CD8-positive, alpha-beta memory T cell (primary cell): ENCODE measurements at places on chromosomes 3 and 15. TPM values are rescaled to one million over a fixed set of nuclear protein-coding genes. Genes with fewer than 3 reads are reported as not detected.

GRCh38 chr15:52292780-52293392 lies 2.7 kb downstream of the MYO5C start:
- no peak overlapping the region for H3K4me3 ChIP-seq
- no peak for DNase-seq
- H3K27ac ChIP-seq: no peak overlapping the region

GRCh38 chr3:150666167-150666566 lies 37.6 kb downstream of the ERICH6 start:
- H3K4me1 ChIP-seq: no peaks in the 10 kb centered on the region
- no peak overlapping the region for H3K27ac ChIP-seq
- no peak for DNase-seq

The KLHL40 gene
- not detected for total RNA-seq

GRCh38 chr3:29914861-29915524 lies 634.1 kb downstream of the RBMS3 start:
- no peaks in the 10 kb centered on the region for H3K4me1 ChIP-seq
- no peak overlapping the region for H3K27ac ChIP-seq
- no peak for DNase-seq
- H3K27me3 ChIP-seq: no peaks in the 10 kb centered on the region

The PLA2G4F gene
- not detected for total RNA-seq

The IGSF10 gene
- total RNA-seq: not detected

GRCh38 chr3:49616061-49616460 lies 58.1 kb upstream of the APEH start:
- no peaks in the 10 kb centered on the region for H3K4me1 ChIP-seq
- H3K27me3 ChIP-seq: no peaks in the 10 kb centered on the region
- H3K36me3 ChIP-seq: no peaks in the 10 kb centered on the region
- no peak overlapping the region for H3K27ac ChIP-seq
- no peak overlapping the region for H3K4me3 ChIP-seq

DNA sequence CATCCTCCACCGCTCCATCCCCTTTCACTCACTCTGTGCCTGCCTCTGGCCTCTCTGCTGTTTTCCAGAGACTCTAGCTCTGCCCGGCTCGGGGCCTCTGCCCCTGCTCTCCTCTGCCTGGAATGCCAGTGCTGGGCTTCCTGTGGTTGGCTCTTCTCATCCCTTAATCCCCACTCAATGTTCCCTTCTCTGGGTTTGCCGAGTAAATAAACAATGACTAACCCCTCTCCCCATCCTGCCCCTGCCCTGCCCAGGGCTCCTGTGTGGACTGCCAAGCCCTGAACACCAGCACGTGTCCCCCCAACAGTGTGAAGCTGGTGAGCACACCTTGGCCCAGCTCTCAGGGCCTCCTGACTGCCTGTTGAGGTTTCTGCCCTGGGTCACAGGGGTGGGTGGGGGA lies 12.2 kb downstream of the STAB1 start:
- no peaks in the 10 kb centered on the region for H3K4me1 ChIP-seq
- no peaks in the 10 kb centered on the region for H3K36me3 ChIP-seq
- DNase-seq: no peak
- no peaks in the 10 kb centered on the region for H3K27me3 ChIP-seq

GRCh38 chr15:68106656-68107055 lies 52.5 kb downstream of the PIAS1 start:
- H3K4me1 ChIP-seq: no peaks in the 10 kb centered on the region
- H3K27ac ChIP-seq: no peak overlapping the region
- H3K27me3 ChIP-seq: no peaks in the 10 kb centered on the region
- no peak overlapping the region for H3K4me3 ChIP-seq
- no peak for DNase-seq

DNA sequence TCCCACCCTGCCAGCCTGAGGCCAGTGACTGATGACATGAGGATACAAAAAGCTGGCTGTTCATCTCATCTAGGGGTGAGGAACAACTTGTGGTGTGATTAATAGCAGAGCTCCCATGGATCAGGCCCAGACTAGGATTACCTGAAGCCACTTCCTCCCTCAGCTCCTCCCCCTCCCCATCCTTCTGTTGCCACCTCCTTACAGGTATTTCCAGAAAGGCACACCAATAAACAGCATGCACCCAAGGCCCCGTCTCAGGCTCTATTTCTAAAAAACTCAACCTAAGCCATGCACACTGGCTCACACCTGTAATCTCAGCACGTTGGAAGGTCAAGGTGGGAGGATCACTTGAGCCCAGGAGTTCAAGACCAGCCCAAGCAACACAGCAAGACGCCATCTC lies 54.1 kb downstream of the SRGAP3 start:
- H3K27ac ChIP-seq: no peak overlapping the region
- no peaks in the 10 kb centered on the region for H3K36me3 ChIP-seq
- no peak overlapping the region for H3K4me3 ChIP-seq

The ACTRT3 gene
- 2.5 TPM for total RNA-seq

DNA sequence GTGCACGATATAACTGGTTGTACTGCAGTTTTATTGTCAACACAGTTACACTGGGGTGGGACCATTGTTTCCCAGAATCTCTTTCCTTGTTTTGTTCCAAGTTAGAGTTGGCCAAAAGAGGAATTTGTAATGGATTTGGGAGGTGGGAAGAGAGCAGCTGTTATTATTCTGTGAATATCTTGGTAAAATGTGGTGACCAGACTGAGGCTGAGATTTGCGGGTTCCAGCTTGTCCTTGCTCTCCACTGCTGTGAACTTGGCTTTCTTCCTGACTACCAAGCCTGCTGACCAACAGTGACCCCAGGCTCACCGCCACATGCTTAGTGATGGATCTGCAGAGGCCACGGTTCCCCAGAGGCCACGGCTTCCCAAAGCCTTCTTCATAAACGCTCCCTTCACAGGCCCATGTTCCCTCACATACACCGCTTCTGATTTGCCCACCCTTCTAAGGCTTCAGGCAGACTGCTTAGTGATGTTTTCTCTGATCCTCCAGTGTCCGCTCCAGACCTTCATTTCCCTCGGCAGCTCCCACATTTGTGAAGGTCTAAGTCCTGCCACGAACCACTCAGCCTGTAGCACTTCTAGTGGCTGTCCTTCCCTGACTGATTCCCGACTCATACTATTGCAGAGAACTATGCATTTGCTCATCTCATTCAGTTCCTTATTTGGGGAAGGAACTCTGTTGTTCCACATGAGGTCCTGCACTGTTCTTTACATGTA lies 525.5 kb upstream of the RGMA start:
- H3K4me3 ChIP-seq: no peak overlapping the region
- DNase-seq: no peak

DNA sequence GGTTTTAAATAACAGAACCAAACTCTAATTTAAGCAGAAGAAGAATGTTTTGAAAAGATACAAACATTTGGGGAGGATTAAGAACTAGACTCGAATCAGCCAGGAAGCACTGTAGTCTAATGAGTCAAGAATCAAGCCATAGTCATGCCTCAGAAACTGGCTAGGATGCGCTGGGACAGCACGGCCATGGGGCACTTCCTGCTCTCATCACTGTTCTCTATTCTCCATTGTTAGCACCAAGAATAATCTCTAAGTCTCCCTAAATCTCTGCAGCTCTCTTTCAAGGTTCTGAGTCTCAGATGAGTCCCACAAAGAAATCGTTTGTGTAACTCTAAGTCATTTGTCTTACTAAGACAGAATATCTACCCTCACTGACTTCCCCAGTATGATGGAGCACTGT lies 399.0 kb upstream of the KCNMB2 start:
- H3K36me3 ChIP-seq: no peaks in the 10 kb centered on the region
- H3K27me3 ChIP-seq: no peaks in the 10 kb centered on the region
- no peak for DNase-seq
- no peaks in the 10 kb centered on the region for H3K4me1 ChIP-seq
- no peak overlapping the region for H3K4me3 ChIP-seq

The GASK1A gene
- not detected for total RNA-seq

DNA sequence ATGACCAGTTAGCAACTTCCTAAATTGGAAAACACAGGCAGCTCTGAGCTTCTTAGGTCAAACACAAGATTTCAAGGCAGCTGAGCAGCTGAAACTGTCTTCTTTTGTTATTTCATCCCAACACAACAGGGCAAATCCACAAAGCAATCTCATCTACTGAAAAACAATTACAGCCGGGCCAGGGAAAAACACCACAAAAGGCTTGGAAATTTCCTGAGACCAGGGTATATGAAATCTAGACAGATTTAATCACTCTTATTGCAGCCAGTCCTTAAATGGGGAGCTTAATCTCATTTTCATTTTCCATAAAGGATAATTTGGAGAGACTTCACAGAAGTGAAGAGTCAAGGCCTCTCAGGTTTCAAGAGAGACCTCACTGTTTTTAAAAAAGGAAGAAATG lies 181.8 kb downstream of the SSR3 start:
- H3K27me3 ChIP-seq: no peaks in the 10 kb centered on the region
- H3K4me1 ChIP-seq: no peaks in the 10 kb centered on the region
- no peak for DNase-seq

DNA sequence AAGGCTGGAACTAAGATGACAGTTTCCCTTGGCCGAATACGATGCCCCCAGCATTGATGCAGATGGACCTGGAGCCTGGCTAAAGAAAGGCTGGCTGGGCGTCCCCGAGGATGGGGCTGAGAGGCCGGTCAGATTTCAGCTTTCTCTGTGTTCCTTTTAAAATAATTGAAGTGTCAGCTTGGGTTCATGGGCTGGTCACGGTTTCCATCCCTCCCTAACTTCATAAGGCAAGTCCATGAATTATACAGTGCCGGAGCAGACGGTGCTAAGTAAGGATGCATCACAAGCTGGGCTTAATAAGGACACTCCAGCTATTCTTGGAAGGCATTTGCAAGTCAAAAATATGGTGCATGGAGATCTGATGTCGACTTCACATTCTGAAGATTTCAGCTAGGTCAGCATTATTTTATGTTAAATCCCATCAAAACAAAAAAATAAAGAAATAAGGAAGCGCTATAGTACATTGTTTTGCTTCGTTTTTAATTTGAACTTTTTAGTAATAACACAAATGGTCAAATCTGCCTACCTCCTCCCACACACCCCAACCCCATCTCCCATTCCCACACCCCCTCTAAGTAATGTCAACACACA lies 220.8 kb downstream of the RPLP1 start:
- no peaks in the 10 kb centered on the region for H3K36me3 ChIP-seq
- peaks cover 25% of the 10 kb centered on the region for H3K4me1 ChIP-seq
- DNase-seq: no peak
- H3K27me3 ChIP-seq: no peaks in the 10 kb centered on the region
- H3K4me3 ChIP-seq: no peak overlapping the region

- H3K4me1 ChIP-seq: no peaks in the 10 kb centered on the region
- H3K27ac ChIP-seq: no peak overlapping the region
- H3K36me3 ChIP-seq: no peaks in the 10 kb centered on the region
- no peak overlapping the region for H3K4me3 ChIP-seq
Observed at GRCh38 chr15:70875001-70875782, 17.0 kb downstream of the THAP10 start.

DNA sequence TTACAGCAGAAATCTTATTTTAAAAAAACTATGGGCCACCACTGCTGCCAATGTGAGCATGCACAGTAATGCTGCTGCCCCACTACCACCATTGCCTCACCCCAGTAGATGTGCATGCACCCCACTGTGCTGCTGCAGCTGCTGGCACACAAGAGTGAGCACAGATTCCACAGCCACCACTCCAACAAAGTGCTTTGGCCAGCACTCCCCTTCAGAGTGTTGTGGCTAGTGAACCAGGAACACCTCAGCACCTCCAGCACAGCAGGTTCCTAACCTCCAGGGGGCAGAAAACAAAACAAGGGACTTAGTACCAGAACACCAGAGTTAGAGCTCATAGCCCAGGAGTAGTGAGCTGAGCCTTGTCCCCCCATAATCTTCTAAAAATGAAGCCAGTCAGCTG lies 629.6 kb downstream of the PYDC2 start:
- no peaks in the 10 kb centered on the region for H3K4me1 ChIP-seq
- H3K27ac ChIP-seq: no peak overlapping the region
- no peaks in the 10 kb centered on the region for H3K36me3 ChIP-seq
- H3K4me3 ChIP-seq: no peak overlapping the region
- H3K27me3 ChIP-seq: no peaks in the 10 kb centered on the region
- DNase-seq: no peak

DNA sequence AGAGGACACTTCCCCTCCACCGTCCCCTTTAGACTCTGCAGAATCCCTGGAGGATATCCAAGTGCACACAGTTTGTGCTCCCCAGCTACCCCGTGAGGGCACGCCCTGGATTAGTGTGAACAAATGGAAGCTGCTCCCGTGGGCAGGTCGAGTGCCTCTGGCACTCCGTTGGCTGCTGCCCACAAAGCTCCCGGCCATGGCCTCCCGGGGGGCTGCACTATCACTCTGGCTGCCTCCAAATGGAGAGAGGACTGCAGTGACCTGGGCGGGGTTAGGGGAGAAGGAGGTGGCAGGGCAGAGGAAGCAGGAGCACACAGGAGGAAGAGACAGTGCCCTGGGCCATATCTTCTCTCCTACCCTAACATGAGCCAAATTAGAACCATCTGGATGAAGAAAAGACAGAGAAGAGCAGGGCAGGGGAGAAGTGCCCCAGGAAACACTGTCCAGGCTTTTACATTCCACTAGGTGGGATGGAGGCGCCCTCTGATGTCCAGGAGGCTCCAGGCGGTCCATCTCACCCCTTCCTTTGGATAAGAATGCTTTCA lies 29.4 kb upstream of the ACAD9 start:
- H3K27me3 ChIP-seq: no peaks in the 10 kb centered on the region
- peaks cover 11% of the 10 kb centered on the region for H3K4me1 ChIP-seq
- DNase-seq: no peak
- H3K27ac ChIP-seq: no peak overlapping the region

DNA sequence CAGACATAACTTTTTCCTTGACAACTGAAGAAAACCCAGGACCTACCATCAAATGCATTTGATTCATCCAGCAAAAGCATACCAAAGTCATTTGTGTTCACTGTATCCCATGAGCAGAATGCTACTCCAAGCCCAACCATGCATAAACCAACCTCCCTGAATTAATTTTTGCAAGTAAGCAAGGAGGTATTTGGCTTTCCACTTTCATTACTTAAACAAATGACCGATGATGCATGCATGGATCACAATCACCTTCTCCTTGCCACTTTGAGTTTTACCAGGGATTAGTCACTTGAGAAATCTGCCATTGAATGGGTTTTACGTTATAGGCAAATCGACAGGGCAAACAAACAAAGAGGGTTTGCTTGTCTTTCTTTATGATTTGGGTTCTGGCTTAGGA lies 214.8 kb downstream of the FMN1 start:
- H3K4me3 ChIP-seq: no peak overlapping the region
- H3K4me1 ChIP-seq: no peaks in the 10 kb centered on the region
- no peak overlapping the region for H3K27ac ChIP-seq
- DNase-seq: no peak
- no peaks in the 10 kb centered on the region for H3K36me3 ChIP-seq

The GOLGA8S gene
- total RNA-seq: not detected

The P2RY13 gene
- total RNA-seq: not detected

GRCh38 chr15:80615783-80616391 lies 79.2 kb upstream of the ABHD17C start:
- DNase-seq: no peak
- H3K4me3 ChIP-seq: no peak overlapping the region
- no peaks in the 10 kb centered on the region for H3K36me3 ChIP-seq
- no peak overlapping the region for H3K27ac ChIP-seq
- H3K27me3 ChIP-seq: peaks cover 4% of the 10 kb centered on the region
